Stimulated activated CD8-positive, alpha-beta memory T cell treated with anti-CD3 and anti-CD28 coated beads, Interleukin-4, amount 100 ng/mL, for 48 hours (primary cell): ENCODE measurements at places on chromosomes 1 and 21.

GRCh38 chr1:225464851-225465792 is 37.3 kb upstream of the LBR start:
- DNase-seq: no peak

DNA sequence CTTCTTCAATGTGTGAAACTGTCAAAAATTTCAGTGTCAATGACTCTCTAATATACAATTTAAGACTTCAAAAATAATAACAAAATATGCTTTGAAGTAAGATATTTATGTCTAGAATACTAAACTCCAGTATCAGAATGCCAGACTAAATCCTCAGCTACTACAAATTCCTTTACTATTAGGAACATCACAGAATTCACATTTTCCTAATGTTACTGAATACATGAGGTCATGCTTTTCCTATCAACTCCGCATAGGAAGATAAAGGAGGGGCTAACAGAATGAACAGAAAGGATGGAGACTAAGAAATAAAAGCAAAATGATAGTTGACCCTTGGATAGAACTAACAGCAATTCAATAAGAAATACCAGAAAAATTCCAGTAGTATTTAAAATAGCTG is 292.7 kb downstream of the SDCCAG8 start:
- no peak for DNase-seq

- no peak for DNase-seq
Observed at GRCh38 chr1:28243685-28244311, 7.9 kb downstream of the ATP5IF1 start.

DNA sequence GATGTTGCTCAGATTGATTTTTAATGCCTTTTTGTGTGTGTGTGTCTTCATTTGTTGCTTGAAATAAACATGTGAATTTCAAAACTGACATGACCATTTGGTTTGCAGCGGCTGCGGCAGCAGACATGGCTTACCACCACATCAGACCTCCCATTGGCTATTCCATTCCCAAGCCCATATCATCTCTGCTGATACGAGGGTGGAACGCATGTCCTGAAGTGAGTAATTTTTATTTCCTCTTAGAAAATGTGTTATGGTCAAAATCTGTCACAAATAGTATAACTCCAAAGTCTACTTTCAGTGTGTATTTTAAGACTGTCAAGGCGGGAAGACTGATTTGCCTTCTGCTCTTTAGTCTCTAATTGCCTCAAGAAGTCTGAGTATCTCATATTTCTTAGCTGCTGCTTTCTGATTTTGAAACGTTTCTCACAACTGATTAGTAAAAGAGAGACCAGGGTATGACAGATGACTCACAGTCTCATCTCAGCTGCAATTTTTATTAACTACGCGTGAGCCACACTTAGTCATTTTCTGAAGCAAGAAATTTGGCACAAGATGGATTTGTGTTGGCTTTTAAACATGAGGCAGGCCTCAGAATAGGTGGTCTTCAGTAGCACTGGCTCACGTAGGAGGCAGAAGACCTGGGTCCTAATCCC is 49.0 kb downstream of the LRRC53 start:
- DNase-seq: no peak

GRCh38 chr21:43736224-43736883 is 17.4 kb downstream of the PDXK start:
- no peak for DNase-seq

DNA sequence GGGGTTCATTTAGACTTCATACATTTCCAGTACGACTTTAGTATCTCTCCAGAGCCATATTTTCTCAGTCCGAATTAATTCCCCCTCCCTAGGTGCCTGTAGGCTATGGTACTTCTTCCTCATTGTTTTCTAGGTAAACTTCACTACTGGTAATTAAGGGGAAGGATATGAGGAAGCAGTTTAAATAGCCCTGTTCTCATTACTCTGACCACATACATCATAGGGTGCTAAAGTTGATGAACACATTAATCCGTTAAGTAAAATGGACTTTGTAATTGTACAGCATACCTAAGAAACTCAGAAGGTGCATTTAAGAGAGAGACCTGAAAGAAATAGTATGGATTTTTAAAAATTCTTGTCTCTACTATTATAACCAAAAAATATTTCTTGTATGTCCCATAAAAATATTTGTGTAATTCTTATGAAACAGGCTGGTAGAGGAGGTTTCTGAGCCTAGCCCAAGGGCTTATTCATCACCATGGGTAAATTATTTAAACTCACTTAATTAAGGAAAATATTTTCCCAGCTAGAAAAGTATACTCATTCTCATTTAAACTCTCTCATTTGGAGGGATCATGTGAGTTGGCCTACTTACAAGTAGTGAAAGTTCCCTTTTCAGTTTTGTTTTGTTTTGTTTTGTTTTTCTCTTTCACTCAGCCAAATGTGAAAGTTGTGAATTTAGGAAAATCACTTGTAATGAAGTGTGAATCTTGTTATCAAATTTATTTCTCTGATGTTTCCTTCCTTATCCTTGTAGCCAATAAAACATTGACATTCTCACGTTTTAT is 2.0 kb downstream of the PRMT6 start:
- no peak for DNase-seq

DNA sequence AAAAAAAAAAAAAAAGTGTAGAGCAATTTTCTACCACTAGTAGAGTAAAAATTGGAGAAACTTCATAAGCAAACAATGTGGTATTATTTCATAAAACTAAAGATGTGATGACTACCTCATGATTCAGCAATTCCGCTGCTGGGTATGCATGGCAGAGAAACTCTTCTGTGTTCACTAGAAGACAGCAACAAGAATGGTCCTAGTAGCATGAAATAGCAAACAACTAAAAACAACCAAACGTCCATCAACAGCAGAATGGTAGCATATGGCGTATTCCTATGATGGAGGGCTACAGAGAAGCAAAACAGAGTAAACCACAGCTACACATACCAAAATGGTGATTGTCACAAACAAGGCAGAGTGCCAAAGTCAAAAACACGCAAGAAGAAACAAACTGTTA is 18.9 kb downstream of the HTR1D start:
- no peak for DNase-seq

GRCh38 chr1:208025031-208025430 is 114.1 kb upstream of the CD34 start:
- no peak for DNase-seq

GRCh38 chr21:30829659-30830058 is at the start of gene KRTAP7-1:
TSS of gene KRTAP7-1 (minus strand) at chr21:30829759. CDS start at chr21:30829698, 61 bp downstream.
- no peak for DNase-seq

DNA sequence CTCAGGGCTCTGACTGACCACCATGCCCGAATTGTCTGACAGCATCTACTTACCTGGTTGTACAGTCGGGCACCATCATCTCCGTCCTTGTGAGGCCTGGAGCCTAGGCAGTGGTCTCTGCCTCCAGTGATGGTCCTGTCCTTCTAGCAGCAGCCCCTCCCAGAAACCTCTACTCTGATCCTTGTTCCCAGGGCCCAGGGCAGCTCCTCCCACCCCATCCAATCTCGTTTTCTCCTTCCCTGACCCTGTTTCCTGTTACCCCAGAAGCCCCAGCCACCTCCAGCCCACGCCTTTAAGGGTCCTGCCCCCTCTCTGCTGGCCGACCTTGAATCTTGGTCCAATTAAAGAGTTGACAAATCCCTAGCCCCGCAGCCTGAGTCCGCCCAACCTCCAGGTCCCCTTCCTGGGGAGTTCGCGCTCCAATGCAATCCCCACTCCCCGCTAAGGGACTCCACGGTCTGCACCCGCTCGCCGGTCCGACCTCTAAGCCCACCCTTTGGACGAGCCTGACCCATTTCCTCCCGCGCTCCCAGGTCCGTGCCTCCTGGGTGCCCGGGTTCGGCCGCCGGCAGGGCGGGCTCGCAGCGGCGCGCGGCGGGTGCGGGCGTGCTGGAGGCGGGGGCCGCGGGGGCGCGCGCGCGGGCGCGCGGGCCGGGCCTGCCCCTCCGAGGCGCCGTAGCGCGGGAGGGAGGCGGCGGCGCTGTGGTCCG is at the start of gene B4GALT2:
B4GALT2 (plus strand) TSS at position 660 of the 710 bp plus-strand sequence. CDS start 1,951 bp downstream, outside the sequence.
- DNase-seq: peak; percentile 64

DNA sequence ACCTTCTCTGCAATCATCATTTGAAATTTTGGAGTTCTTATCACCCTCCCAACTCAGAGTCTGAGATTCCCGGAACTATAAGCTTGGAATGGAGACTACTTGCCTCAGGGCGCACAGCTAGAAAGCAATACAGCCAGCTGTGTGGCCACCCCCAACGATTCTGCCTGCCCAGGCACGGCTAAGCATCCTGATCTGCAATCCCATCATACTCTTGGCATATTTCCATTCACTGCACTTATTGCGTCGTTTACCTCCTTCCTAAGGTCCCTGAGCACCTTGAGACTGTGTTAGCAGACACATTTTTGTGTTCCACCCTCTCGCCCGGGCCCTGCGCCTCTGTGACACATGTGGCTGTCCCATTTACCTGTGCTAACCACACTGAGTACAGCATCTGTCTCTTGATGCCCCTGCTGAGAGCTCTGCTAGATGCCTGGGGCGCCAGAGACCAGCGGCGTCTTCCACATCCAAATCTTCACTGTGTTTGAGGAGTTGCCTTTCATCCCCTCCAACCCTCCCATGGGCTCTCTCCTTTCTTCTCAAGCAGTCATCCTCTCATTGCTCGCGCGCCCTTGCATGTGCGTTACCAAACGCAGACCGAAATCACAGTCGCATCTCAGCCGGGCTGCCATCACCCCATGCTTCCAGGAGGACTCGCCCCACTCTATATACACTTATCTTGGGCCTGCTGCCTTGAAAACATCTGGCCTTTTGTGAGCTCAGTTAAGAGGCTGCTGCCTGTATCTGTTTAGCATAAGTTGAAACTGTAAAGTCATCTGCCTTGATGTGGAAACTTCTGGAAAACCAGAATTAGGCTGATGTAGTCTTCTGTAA is 3.5 kb upstream of the CLDN19 start:
- DNase-seq: no peak

- DNase-seq: no peak
Observed at GRCh38 chr1:54652168-54652567, 10.6 kb downstream of the MROH7 start.

DNA sequence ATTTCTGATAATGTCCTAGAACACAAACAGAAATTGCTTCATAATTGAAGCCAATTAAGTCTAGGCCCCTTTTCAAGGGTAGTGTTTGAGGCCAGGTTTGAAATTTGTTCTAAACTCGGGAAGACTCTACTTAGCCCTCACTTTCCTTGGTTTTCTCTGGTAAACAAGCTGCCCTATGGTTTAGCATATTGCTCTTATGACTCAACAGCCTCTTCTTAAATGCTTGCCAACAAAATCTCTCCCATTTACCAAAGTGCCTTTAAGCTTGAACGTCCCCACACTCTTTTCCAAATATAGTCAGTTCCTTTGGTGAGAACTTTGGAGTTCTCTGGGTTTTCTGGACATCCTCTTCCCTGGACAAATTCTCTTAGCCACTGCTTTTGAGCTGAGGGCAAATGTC is 5.8 kb upstream of the LCE6A start:
- no peak for DNase-seq

- no peak for DNase-seq
Observed at GRCh38 chr1:207964195-207964966, 53.5 kb upstream of the CD34 start.

GRCh38 chr1:157252473-157252872 is 114.3 kb upstream of the ETV3 start:
- no peak for DNase-seq

DNA sequence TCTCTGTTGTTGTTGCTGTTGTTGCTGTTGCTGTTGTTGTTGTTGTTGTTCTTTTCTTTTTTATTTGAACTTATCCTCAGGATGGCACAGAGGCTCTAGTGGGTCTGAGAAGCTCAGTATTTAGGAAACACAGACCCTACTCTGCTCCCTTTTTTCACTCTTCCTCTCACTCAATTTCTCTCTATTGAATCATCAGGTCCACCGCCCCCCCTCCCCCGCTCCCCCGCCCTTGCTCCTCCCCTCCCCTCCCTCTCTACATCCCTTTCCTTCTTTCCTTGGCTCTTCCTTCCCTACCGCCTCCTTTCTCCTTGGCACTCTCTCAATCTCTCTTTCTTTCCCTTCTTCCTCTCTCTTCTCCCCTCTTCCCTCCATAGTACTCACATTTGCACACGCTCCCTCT is 218.5 kb upstream of the ZC3H12A start:
- no peak for DNase-seq

- no peak for DNase-seq
Observed at GRCh38 chr1:78491451-78492071, 787 bp downstream of the PTGFR start.

GRCh38 chr1:23661887-23662286 is 29.7 kb upstream of the RPL11 start:
- no peak for DNase-seq

DNA sequence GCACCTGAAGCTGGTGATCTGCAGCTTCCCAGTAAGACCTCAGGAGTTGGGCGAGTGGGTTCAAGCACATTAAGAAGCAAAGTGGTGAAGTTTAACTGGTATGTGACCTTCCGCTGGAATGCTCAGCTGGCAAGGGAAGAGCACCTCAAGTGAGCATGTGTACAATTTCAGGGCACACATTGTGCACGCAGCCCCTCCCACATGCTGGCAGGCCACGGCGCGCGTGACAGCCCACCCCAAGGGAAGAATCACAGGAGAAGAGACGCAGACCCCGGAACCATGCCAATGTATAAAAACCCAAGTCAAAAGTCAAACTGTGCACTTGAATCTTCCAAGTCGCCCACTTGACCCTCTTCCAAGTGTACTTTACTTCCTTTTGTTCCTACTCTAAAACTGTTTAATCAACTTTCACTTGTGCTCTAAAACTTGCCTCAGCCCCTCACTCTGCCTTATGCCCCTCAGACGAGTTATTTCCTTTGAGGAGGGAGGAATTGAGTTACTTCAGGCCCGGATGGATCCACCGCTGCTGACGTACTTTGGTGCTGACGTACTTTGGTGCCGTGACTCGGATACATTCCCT is 20.0 kb downstream of the LRRC3 start:
- no peak for DNase-seq

DNA sequence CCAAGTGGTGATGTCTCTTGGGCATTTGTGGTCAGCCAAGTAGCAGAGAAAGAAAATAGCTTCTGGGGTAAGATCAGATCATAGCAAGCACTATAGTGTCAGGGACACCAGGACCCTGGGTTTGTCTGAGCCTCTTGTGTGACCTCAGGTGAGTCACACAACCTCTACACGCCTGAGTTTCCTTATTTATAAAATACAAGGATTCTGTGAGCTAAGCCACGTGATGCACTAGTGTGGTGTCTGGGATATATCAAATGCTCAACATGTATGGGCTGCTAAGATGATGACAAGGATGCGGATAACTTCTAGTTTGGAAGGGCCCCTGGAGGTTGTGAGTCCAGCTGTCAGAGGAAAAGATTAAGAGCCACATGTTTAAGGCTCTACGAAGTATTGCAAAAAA is 24.5 kb upstream of the ZNF436 start:
- DNase-seq: no peak

- DNase-seq: no peak
Observed at GRCh38 chr1:150365941-150366340, 2.0 kb downstream of the RPRD2 start.

DNA sequence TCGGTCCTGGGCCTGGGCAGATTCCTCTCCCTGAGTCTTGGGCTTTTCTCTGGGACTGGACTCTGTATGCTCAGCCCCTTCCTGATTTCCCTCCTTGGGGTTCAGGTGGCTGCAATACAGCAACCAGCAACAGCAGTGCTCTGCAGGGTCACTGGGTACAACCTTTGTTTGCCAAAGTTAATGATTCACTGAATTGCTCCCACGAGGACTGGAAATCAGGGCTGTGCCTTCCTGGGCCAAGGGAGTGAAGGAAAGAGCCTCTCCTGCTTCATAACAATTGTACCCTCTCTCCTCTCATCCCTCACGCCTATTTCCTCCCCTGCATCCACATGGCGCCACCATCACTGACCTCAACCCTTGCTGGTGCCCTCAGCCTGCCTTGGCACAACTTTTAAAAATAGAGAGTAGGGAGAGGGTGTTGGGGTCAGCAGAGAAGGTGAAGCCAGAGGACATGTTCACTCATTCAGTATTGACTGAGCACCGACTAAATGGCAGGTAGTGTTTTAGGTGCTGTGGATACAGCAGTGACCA is 52.8 kb upstream of the GOLT1A start:
- DNase-seq: no peak

- DNase-seq: no peak
Observed at GRCh38 chr1:78334952-78335351, 155.8 kb upstream of the PTGFR start.
